ENCODE measurements at places on chromosomes 12 and 14.

GRCh38 chr12:26874501-26875296, 41.7 kb upstream of the ITPR2 start:
- no peak for DNase-seq

GRCh38 chr12:28172434-28173030, 17.7 kb upstream of the CCDC91 start:
- DNase-seq = no peak

DNA sequence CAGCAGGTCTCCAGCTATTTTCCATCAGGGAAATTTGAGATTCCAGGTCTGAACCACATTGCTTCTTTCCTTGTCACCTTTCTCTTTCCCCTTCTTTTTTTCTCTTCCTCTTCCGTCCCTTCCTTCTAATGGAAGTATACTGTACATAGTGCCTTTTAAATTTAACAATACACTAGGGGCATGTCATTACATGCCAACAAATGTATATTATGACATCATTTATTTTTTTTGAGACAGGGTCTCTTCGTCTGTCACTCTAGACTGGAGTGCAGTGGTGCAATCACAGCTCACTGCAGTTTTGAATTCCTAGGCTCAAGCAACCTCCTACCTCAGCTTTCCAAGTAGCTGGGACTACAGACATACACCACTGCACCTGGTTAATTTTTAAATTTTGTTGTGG, 148.9 kb downstream of the SUDS3 start:
- no peak for DNase-seq

DNA sequence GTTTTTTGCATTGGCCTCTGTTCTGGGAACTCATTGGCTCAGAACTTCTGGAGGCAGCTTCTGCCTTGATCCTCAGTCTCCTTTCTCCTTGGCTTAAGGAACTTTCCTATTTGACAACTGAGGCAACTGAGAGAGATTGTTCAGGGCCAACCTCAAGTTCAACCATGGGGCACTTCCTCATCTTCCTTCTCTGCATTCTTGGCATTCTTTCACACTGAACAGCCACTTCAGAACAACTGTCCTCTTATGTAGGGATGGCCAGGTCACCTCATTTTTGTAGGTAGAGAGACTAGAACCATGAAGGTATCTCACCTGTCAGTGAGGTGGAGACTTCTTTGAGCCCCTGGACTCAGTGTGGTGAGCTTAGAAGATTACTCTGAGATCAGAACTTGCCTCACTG, 63.0 kb upstream of the NRXN3 start:
- no peak for DNase-seq

GRCh38 chr12:52164624-52165023, 27.2 kb downstream of the KRT80 start:
- DNase-seq = no peak

GRCh38 chr12:29270446-29270845, 110.5 kb downstream of the ERGIC2 start:
- no peak for DNase-seq

- no peak for DNase-seq
Measured at GRCh38 chr14:45252366-45253069, 484 bp downstream of the MIS18BP1 start.

DNA sequence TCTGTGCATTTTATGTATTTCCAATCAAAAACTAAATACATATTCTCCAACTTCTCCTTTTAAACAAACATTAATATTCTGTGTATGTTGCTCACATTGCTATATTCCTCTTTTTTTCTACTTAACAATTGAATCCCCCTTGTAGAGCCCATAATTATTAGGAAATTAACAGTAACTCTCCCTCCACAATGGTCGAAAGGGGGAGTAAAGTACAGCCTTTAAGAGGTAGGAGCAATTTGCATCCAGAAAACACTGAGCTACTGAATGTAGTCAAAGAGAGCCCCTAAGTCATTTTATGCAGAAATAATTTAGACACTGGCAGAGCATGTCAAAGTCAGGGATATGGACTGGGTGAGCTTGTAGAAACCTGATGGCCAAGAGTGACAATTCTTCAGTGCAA, 57.2 kb upstream of the SCN8A start:
- no peak for DNase-seq

DNA sequence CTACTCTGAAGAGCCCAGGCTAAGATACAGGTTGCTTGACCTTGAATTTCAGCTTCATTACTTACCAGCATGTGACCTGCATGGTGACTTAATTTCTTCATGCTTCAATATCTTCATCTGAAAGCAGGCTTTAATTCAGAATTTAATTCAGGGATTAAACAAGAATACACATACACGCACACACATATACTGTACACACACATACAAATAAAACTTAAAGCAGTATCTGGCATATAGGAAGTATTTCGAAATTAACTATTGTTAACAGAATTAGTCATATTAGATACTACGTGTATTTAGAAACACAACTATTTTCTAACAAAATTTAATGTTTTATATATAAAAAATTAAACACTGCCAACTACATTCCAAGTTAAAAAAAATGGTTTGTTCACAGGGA, 640.3 kb downstream of the SLC6A15 start:
- DNase-seq = no peak

DNA sequence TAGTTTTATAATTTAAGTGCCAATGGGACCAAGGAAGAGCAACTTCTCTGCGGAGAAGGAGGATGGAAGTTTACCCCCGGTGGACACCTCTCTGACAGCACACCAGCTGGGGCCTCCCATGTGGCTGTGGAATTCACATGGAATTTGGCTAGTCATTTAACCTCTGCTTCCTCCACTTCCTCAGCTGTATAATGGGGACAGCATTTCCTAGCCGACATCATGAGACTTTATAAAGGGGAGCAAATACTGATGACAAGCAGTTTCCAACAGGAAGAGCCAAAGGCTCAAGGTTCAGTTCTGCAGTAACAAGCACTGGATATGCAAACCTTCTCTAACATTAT, 7.5 kb downstream of the DUSP6 start:
- no peak for DNase-seq

- peak; percentile 53 for DNase-seq
Measured at GRCh38 chr14:69354383-69355153, 43.5 kb downstream of the ERH start.

GRCh38 chr12:107233551-107233950, 140.2 kb upstream of the CRY1 start:
- no peak for DNase-seq

GRCh38 chr12:117643971-117644370, 282.5 kb upstream of the NOS1 start:
- no peak for DNase-seq

GRCh38 chr12:18108611-18109010, 18.6 kb upstream of the RERGL start:
- no peak for DNase-seq

DNA sequence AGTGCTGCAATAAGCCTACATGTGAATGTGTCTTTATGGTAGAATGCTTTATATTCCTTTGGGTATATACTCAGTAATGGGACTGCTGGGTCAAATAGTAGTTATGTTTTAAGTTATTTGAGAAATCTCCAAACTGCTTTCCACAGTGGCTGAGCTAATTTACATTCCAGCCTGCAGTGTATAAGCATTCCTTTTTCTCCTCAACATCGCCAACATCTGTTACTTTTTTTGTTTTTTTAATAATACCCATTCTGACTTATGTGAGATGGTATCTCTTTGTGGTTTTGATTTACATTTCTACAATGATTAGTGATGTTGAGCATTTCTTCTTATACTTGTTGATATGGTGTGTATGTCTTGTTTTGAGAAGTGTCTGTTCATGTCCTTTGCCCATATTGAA, 1186.2 kb downstream of the BCL11B start:
- DNase-seq = no peak

- no peak for DNase-seq
Measured at GRCh38 chr12:111303531-111303930, 65.4 kb downstream of the PHETA1 start.

- DNase-seq = no peak
Measured at GRCh38 chr14:103353362-103353761, 19.3 kb downstream of the EIF5 start.

DNA sequence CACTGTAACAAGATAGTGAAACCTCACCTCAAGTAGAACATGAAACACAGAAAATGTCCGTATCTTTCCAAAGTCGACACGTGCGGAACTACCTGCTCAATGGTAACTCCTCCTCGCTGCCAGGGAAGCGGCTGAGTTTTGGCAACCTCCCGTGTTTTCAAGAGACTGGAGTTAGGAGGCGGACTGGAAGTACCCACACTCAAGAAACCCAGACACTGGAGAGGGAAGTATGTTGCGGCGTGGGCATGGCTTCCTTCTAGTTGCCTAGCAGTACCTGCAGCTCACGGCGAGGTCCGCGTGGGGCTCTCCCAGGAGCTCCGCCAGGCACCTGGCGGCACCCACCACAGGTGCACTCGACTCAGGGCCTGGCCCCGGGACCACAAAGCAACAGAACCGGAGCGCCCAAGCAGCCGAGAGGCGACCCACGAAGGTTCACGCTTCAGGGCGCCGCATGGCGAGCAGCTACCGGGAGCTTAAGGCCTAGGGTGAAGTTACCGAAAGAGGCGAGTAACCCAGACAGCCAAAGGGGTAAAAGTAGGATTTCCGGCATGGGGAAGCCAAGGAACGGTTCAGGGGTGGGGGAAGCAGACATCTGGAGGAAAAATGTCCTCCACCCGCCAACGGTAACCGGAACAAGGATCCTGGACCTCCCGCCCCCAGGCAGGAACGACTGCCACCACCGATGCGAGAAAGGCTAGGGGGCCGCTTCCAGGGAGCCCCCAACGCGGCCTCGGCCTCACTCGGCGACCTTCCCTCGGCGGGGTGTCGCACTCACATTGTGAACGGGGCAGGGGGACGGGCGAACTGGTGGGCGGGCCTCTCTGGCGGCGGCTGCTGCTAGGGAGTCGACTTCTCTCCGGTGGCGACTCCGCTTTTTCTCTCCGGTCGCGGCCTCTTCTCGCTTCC, 608 bp downstream of the PTGES3 start:
- DNase-seq = peak; percentile 55

DNA sequence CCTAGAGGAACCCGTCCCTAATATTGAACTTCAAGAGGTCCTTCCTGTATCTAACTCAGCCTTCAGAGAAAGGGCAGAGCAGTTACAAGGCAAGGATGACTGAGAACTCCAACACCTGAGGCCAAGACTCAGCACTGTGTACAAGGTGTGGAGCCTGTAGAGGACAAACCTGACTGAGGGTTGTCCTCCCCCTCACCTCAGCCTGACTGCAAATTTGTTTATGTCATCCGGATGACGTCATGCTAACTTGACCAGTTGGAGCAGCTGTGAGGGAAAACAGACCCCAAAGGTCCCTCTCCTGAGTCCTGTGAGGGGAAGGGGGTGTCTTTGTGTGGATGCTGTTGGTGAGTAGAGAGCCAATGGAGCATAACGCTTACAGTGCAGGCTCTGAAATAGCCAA, 4.3 kb downstream of the CRACR2A start:
- no peak for DNase-seq

GRCh38 chr14:75535164-75535898, 13.1 kb downstream of the BATF start:
- no peak for DNase-seq

DNA sequence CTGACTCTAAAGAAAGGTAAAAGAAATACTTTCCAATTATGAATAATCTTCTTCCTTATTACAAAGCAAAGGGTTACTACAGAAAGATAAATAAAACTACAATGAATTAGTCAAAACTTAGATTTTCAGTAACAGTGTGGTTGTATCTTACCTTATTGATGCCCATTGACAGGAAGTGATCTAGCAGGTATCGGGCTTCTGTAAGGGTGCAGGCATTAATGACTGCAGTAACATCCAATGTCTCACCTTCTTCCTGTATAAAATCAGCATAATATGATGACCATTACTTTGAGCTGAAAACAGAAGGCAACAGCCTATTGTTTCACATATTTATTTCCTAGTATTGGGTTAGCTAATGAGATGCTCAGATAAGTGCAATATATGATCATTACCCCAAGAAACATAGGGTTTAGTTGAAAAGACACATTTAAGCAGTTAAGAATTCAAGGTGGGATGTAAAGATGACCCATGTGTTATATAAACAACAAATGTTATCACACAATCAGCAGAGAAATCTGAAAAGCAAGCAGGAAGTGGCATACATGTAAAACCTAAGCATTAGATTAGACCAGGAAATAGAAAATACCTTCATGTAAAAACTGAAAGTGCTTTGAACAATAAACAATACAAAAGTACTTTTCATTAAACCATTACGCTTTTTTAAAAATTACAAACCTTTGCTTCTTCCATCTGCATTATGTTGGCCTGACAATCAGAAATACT, 111.2 kb downstream of the KIF21A start:
- no peak for DNase-seq

DNA sequence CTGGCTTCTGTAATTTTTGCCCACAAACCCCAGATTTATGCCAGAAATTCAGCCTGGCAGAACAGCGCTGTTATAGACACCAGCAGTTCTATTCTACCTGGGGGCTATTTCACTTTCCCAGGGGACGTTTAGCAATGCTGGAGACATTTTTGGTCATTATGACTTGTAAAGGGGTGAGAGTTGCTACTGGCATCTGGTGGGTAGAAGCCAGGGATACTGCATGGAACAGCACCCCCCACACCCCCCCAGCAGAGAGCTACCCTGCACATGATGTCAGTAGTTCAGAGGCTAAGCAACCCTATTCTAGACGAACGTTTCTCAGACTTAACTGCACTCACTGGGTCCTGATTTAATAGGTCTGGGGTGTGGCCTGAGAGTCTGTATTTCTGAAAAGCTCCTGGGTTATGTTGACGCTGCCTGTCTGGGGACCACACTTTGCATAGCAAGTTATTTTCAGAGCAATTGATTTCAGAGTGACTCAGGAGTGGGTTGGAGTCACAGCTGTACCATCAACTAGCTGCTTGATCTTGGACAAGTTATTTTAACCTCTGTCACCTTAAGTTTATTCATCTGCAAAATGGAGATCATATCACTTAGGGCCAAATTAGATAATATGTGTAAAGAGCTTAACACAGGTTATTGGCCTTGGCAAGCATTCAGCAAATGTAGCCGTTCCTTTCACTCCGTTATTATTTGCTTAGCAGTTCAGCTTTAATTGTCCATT, 48.5 kb downstream of the CHST11 start:
- DNase-seq = no peak

DNA sequence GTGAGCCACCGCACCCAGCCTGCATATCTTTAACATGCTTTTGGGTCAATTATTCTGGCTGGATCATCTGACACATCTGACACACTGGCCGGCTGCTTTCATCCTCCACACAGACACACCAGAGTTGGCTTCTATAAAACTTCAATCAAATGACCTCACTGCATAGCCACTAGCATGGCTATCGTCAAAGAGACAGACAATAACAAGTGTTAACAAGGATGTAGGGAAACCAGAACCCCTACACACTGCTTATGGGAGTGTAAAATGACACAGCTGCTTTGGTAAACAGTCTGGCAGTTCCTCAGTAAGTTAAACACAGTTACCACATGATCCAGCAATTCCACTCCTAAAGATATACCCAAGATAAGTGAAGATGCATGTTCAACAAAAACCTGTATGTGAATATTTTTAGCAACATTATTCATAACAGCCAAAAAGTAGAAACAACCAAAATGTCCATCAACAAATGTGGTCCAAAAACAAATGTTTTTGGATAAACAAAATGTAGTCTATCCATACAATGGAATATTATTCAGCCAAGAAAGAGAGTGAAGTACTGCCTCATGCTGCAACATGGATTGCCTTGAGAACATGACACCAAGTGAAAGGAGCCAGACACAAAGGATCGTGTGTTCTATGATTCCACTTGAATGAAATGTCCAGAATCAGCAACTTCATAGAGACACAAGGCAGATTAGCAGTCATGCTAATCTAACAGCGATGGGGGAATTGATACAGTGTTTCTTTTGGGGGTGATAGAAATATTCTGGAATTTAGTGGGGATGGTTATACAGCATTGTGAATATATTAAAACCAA, 10.1 kb downstream of the KDM2B start:
- no peak for DNase-seq

- no peak for DNase-seq
Measured at GRCh38 chr12:121982950-121983349, 38.7 kb upstream of the BCL7A start.
